Ecto neural progenitor cell (in vitro differentiated cells): ENCODE measurements at places on chromosomes 3 and 15.

GRCh38 chr3:10352146-10352911 lies 31.4 kb upstream of the SEC13 start:
- DNase-seq, result no peak

DNA sequence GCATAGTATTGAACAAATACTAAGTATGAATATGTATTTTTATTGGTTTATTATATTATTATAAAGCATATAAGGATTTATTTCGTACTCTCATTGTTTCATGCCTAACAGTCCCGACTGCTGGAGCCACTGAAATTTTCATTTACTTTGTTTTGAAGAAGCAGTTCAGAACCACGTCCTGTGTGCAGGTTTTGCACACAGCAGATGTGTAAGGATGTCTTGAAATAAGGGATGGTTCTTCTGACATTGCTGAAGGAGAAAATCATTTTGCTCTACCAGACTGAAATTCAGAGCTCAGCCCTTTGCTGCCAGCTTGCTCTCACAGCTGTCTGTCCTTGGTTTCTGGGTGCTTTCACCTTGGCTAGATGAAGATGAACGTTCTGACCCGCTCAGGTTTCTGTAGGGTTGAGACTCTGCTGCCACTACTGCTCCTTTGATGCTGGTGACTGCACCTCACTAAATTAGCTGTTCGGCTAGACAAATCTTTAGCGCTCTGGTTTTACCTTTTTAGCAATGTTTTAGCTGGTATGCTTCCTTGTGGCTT lies 54.2 kb downstream of the UBE2E1 start:
- DNase-seq, result no peak

- DNase-seq, result no peak
Measured at GRCh38 chr15:100111125-100112060, 230.4 kb downstream of the ADAMTS17 start.

DNA sequence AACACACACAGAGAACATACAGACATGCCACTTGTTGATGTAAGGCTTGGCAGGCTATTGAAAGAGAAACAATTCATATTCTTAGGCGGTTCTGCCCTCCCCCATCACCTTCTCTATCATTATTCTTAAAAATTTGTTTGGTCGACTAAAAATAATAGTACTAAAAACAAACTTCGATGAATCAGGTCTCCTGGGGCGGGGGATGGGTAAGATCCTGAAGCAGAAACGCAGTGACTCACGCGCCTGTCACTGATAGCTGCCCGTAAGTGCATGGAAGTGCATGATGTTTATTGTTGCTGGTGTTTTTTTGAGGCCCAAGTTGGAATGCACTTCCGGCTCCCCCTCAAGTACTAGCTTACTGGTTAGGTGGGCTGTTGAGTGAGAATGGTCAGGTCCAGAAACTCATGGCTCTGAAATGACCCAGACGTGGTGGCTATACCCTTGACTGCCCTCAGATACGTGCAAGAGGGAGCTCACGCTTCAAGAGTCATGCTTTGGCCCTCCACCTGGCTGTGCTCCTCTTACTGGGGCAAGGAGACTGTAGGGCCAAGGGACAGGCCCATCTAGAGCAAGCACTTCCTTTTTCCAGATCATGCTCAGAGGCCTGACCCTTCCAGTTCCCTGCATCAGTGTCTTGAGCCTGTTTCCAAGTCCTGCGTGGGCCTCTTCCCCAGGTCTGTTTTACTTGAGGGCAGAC lies 10.9 kb downstream of the SMAD3 start:
- DNase-seq, result no peak

DNA sequence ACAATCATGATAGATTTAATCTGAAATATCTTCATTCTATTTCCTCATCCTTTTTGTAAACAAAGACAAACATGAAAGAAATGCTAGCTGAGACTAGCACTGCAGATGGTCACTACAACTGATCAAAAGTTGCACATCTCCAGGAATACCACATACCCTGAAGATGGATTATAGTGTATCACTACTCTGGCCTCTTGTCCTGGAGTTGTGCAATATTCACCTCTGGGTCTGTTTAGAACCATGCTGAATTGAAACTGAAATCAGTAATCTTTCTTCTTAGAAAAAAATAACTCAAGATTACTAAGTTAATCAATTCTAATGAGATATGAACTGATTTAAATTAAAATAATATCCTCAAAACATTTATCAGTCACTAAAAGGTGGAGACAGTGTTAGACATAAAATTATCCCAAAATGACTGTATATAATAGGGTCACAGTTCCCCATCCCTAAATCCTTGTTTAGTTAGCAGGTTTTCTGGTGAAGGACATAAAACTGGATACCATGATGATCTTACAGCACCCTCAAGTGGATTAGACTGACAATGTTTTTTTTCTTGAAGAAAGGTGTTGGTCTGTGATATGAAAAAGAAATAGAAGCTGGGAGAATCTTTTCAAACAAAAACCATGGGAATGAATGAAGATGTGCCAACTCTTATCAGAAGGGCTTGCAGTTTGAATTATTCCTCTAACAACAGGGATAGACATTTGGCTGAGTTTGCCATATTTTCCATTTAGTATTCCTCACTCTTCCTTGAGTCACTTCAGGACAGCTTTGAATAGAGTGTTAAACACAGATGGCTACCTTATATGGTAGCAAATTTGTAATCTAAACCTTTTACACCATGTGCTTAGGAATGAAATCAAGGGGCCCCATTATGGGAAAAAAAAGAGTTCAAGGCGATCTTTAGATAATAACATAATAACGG lies 7.1 kb upstream of the TTC14 start:
- no peak for DNase-seq

GRCh38 chr3:49653621-49654020 lies 20.5 kb upstream of the APEH start:
- no peak for DNase-seq

- DNase-seq, result peak; percentile 32
Measured at GRCh38 chr3:126828306-126828705, 124.3 kb downstream of the CHCHD6 start.

- DNase-seq, result no peak
Measured at GRCh38 chr15:64836023-64836536, 5.6 kb upstream of the PLEKHO2 start.

DNA sequence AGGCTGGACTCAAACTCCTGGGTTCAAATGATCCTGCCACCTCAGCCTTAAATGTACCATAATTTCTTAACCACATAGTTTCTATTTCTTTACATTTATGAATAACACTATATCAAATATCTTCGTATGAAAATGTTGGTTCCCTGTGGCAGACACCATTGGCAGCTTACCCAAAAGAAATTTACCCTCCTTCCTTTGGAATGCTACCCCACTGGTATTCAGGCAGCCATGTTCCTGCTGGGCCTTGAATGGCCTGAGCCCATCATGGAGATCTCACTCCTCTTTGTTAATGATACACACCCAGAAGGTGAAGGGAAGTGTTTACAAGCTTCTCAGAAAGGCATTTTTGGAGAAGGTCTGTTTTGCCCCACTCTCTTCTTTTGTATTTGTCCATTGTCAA lies 94.3 kb upstream of the RNF7 start:
- no peak for DNase-seq

GRCh38 chr3:194874206-194874605 lies 188.5 kb downstream of the FAM43A start:
- peak; percentile 14 for DNase-seq

DNA sequence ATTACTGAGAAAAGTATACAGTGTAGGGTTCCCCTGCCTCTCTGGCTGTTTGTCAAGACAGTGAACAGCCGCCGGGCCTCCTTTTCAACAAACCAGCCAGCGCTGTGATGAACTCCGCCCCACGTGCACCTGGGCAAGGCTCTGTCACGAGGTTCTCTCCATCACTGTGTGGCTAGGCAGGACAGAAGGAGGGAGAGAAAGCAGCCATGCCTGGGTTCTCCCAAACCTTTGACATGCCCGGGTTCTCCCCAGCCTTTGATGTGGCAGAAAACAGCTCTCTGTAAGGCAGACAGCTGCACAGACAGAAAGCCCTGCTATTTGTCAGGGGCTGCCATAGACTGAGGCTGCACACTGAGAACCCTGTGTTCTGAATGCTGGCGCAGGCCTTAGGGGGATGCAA lies 101.4 kb upstream of the TRPM1 start:
- no peak for DNase-seq

DNA sequence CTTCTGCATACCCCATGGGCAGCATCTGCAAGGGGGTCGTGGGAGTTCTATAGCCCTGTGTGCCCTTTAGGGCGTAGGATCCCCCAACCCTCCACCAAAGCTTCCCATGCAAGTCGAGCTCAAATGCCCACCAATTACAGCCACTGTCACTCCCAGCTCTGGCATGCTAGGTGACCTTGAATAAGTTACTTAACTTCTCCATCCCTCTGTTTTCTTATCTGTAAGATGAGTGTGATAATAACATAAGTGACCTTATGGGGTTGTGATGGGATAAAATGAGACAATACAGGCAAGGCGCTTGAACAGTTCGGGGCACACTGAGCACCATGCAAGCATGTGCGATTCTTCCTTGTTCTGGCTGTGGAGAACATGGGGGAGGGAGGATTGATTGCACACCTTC lies 74.8 kb upstream of the POMGNT2 start:
- no peak for DNase-seq

- no peak for DNase-seq
Measured at GRCh38 chr15:56428821-56429458, 36.0 kb downstream of the MNS1 start.

GRCh38 chr3:37779289-37780152 lies 82.2 kb upstream of the CTDSPL start:
- no peak for DNase-seq

GRCh38 chr15:100623301-100623700 lies 20.9 kb downstream of the ASB7 start:
- no peak for DNase-seq

GRCh38 chr3:66270701-66271100 lies 49.9 kb downstream of the SLC25A26 start:
- no peak for DNase-seq

- DNase-seq, result no peak
Measured at GRCh38 chr3:70744536-70744935, 432.1 kb upstream of the MDFIC2 start.

- no peak for DNase-seq
Measured at GRCh38 chr3:64571982-64572381, 115.8 kb downstream of the ADAMTS9 start.
